ENCODE measurements at places on chromosomes 7 and 10. TPM values are rescaled to one million over a fixed set of nuclear protein-coding genes. Genes with fewer than 3 reads are reported as not detected.

The GFRA1 gene
- total RNA-seq = 0.11 TPM

The NME8 gene
- not detected for total RNA-seq

The LIPM gene
- total RNA-seq = not detected

GRCh38 chr10:13347043-13347499 is 1.0 kb downstream of the SEPHS1 start:
- H3K4me1 ChIP-seq = peaks cover 55% of the 10 kb centered on the region
- peak overlapping the region; percentile 84 for H3K4me3 ChIP-seq
- H3K36me3 ChIP-seq = peaks cover 37% of the 10 kb centered on the region
- peak overlapping the region; percentile 90 for H3K27ac ChIP-seq

GRCh38 chr10:63480237-63480636 is 14.5 kb upstream of the JMJD1C start:
- H3K4me1 ChIP-seq = peaks cover 29% of the 10 kb centered on the region
- H3K27me3 ChIP-seq = no peaks in the 10 kb centered on the region
- H3K36me3 ChIP-seq = peaks cover 2% of the 10 kb centered on the region
- no peak for DNase-seq
- H3K27ac ChIP-seq = no peak overlapping the region

GRCh38 chr7:136665878-136666509 is 202.5 kb upstream of the CHRM2 start:
- H3K4me1 ChIP-seq = no peaks in the 10 kb centered on the region
- H3K4me3 ChIP-seq = no peak overlapping the region
- no peak overlapping the region for H3K27ac ChIP-seq
- no peaks in the 10 kb centered on the region for H3K36me3 ChIP-seq
- H3K27me3 ChIP-seq = no peaks in the 10 kb centered on the region
- no peak for DNase-seq

DNA sequence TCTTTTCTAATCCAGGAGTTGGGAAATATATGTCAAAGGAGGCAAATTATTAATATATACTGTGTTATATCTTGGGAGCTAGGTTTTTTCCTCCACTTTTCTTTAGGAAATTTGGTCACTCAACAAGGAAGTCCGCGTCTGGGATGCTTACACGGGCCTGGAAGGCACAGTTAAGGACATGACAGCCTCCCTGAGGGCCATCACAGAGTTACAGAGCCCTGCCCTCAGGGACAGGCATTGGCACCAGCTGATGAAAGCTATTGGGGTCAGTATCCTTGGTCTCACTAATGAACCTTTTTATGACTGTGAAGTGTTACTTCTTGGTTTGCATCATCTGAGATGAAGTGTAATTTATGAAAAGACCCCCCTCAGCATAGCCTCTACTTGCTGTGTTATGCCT is 74.7 kb downstream of the DNAH11 start:
- no peak overlapping the region for H3K4me3 ChIP-seq
- no peak for DNase-seq
- no peaks in the 10 kb centered on the region for H3K36me3 ChIP-seq

- no peak for DNase-seq
- no peak overlapping the region for H3K4me3 ChIP-seq
- no peaks in the 10 kb centered on the region for H3K36me3 ChIP-seq
- H3K27ac ChIP-seq = peak overlapping the region; percentile 38
- peaks cover 2% of the 10 kb centered on the region for H3K27me3 ChIP-seq
These were observed 154.0 kb upstream of the TARP start for GRCh38 chr7:38427279-38427955.

DNA sequence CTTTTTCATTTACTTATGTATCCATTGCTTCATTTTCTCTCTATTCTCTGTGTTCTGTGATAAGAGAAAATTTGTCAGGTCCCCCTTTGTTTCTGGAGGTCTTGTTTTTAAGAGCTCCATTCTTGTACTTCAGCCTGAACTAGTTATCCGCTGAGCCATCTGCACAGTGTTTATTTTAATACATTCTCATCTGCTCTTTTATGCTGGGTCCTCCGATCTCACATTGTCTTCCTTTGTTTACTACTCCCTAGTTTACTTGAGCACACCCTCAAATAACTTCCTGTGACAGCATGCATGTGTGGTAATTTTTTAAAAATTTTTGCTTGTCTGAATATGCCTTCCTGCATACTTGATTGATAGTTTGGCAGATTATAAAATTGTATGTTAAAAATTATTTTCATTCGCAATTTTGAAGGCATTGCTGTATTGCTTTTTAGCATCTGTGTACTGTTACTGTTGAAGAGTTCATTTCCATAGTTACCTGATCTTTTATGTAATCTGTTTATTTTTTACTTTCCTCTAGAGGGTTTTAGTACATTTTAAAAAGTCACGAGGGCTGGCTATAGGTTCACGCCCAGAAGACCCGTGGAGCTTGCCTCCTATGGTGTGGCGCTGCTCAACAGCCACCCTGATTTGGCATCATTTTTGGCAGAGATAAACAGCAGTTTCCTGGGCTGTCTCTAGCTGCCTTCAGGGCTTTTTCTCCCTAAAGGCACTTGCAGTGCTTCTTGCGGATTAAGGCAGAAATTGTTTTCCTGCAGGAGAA is 31.9 kb downstream of the RSBN1L start:
- no peak for DNase-seq
- peak overlapping the region; percentile 20 for H3K27ac ChIP-seq
- H3K4me3 ChIP-seq = no peak overlapping the region
- H3K27me3 ChIP-seq = no peaks in the 10 kb centered on the region
- H3K36me3 ChIP-seq = peaks cover 11% of the 10 kb centered on the region
- H3K4me1 ChIP-seq = peaks cover 41% of the 10 kb centered on the region

GRCh38 chr10:66572700-66573099 is 353.1 kb upstream of the LRRTM3 start:
- H3K36me3 ChIP-seq = no peaks in the 10 kb centered on the region
- no peak overlapping the region for H3K27ac ChIP-seq
- no peaks in the 10 kb centered on the region for H3K4me1 ChIP-seq
- H3K27me3 ChIP-seq = no peaks in the 10 kb centered on the region

- H3K4me1 ChIP-seq = peaks cover 36% of the 10 kb centered on the region
- H3K4me3 ChIP-seq = peak overlapping the region; percentile 99
- peak; percentile 37 for DNase-seq
- no peaks in the 10 kb centered on the region for H3K27me3 ChIP-seq
- peak overlapping the region; percentile 98 for H3K27ac ChIP-seq
- H3K36me3 ChIP-seq = peaks cover 22% of the 10 kb centered on the region
These were observed 432 bp downstream of the TMEM248 start for GRCh38 chr7:66921396-66921917.

DNA sequence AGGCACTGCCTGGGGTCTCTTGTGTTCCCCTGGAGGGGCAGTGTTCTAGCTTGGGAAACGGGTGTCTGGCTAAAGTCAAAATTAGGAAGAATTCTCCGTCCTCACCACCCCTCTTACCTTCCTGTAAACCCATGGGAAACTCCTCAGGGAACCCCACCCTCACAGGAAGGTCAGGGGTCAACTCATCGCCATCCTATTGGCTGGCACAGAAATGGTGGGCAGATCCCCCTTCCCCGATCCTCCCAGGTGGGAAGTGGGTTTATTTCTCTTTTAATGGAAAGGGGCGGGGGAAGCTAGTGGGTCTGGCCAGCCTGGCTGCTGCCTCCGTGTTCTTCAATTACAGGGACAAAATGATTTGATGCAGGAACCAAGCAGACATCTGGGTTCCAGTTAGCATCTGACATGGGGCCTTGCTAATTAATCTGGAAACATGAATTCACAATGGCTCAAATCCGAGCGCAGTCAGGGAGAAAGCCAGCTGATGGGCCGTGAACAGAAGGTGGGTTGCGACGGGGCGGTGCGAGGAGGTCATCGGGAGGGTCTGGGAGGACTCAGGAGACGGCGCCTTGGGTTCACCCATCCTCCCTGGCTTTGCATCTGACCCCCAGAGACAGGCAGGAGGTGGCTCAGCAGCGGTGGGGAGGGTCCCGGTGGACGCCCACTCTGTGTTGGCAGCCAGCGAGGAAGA is 66.6 kb downstream of the SLIT1 start:
- no peak overlapping the region for H3K4me3 ChIP-seq
- H3K36me3 ChIP-seq = no peaks in the 10 kb centered on the region
- DNase-seq = no peak
- peaks cover 2% of the 10 kb centered on the region for H3K27me3 ChIP-seq

- H3K4me1 ChIP-seq = no peaks in the 10 kb centered on the region
- H3K27ac ChIP-seq = no peak overlapping the region
- no peaks in the 10 kb centered on the region for H3K27me3 ChIP-seq
- no peak for DNase-seq
- no peaks in the 10 kb centered on the region for H3K36me3 ChIP-seq
These were observed 485.1 kb downstream of the SEMA3D start for GRCh38 chr7:84701524-84702306.

DNA sequence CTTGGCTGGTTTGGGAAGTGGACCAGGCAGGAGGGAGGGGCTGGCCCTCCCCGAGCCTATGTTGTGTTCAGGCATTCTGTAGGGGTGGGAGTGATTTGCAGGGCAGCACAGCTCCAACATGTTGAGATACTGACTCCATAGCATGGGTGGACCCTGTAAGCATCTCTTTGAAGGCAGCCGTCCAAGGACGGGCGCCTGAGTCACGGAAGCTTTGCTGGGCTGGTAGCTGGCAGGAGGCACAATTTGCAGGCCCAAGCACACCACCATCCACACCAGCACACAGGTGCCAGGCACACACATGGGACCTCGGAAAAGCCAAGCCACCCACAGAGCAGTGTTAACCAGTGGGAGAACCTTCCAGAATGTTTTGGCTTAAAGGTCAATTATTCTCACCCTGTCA is 505.1 kb upstream of the FOXK1 start:
- H3K27me3 ChIP-seq = no peaks in the 10 kb centered on the region
- no peak for DNase-seq
- H3K4me1 ChIP-seq = no peaks in the 10 kb centered on the region
- H3K27ac ChIP-seq = no peak overlapping the region
- H3K36me3 ChIP-seq = no peaks in the 10 kb centered on the region

- DNase-seq = peak; percentile 37
- peaks cover 75% of the 10 kb centered on the region for H3K36me3 ChIP-seq
These were observed 37.2 kb downstream of the IKZF1 start for GRCh38 chr7:50341724-50342123.

DNA sequence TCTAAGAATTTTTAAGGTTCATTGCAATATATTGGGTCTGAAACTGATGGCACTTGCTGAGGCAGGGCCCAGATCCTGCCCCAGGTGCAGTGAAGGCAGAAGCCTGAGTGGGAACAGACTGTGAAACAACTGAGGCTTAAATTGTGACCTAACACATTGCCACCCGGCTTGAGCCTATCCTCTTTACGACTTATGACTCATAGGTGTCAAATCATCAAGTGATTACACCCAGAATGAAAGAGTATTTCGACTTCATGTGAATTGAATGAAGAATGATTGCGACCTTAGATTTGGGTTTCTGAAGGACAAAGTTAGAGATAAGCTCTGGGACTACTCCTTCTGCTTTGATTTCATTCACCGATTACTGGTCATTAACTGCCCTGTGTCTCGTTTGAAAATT is 200.9 kb downstream of the CREB5 start:
- H3K4me1 ChIP-seq = no peaks in the 10 kb centered on the region
- H3K27me3 ChIP-seq = peaks cover 12% of the 10 kb centered on the region
- no peaks in the 10 kb centered on the region for H3K36me3 ChIP-seq
- no peak overlapping the region for H3K4me3 ChIP-seq

All from activated CD4-positive, alpha-beta T cell treated with anti-CD3 and anti-CD28 coated beads for 36 hours (primary cell).